ENCODE measurements at places on chromosomes 12 and 14.

DNA sequence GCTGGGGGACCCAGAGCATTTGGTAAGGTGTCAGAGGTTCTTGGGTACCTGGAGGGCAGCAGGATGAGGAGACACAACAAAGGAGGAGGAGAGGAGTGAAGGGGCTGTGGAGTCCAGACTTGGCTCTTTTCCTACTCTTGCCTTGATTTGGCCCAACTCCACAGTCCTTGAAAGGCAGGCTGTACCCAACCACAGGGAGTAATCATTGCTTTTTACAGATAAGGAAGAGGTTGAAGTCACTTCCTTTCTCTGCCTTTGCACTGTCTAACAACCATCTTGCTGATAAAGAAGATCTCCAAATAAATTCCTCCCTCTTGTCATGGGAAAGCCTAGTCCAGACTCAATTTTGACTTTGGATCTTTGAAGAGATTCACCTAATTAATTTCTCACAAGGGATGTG, 226.8 kb upstream of the HMGA2 start:
- no peak for DNase-seq

DNA sequence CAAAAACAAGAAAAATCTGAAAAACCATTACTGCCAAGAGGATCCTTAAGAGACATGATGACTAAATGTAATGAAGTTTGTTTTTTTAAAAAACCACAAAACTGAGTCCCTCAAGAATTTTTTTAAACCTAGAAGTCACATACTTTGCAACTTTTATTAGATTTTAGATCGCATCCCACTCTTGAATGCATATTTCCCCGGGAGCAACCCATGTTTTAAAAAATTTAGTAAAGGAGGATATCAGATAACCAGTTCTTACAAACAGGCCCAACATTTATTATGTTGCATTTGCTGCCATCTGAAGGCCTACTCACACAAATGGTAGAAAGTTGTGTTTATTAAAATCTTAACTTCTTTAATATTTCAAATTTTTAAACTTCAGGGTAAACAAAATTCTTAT, 44.3 kb upstream of the CCT2 start:
- no peak for DNase-seq

GRCh38 chr12:49872381-49872780, 29.5 kb upstream of the BCDIN3D start:
- DNase-seq: no peak

- DNase-seq: no peak
These were observed 127.6 kb upstream of the EVL start for GRCh38 chr14:99937475-99938244.

GRCh38 chr14:30648471-30648870, 26.4 kb downstream of the SCFD1 start:
- no peak for DNase-seq

DNA sequence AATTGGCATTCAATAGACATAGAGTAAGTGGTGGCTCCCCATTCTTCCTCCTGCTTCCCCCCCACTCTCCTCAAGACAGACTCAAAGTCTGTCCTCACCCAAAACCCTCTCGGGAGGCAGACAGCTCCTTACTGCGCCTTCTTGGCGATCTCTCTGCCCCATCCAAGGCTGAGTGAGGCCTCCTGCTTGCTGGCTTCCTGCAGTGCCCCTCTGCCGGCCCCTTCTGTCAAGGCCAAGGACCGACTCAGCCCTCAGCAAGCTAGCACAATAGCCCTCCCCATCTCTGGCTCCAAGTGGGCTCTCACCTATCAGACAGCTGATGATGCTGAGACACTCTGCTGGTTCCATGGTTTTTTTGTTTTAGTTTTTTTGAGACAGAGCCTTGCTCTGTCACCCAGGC, 62.5 kb upstream of the DLK1 start:
- no peak for DNase-seq

Data from activated CD8-positive, alpha-beta memory T cell treated with anti-CD3 and anti-CD28 coated beads, Interleukin-2, amount 50 U/mL, for 48 hours (primary cell).